Endothelial cell of umbilical vein (primary cell): ENCODE measurements at places on chromosomes 1 and 21. TPM values are rescaled to one million over a fixed set of nuclear protein-coding genes. Genes with fewer than 3 reads are reported as not detected.

OLFML2B gene
- total RNA-seq, result 0.51 and 0.62 TPM in 2 replicates

RNASEL gene
- total RNA-seq, result 1.3 and 1.9 TPM in 2 replicates

DNA sequence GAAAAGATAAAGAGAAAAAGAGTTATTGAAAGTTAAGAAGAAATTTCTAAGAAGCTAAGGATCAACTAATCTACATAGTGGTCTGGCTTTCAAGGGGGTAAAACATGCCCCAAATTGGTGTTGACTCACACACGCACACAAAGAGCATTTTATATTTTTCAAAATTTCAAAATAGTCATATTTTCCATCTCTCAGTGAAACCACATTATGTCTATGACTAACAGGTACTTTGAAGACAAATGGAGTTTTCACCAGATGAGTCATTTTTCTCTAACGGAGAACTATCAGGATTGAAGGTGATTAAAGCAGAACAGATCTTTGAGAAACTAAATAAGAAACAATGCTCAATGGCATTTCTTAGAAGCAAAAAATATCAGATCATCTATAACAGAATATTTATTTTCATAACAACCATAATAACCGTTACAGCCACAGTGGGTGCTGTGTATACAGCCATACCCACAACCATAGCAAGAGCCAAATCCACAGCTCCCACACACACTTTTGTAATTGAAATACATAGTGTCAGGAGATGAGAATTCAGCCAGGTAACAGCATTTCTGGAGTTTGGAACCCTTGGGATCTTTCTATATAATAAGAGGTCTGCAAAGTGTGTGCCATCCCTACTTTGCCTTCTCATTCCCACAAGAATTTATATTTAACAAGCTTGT, at the start of gene KRTAP21-3:
Gene KRTAP21-3 (minus strand): TSS at position 539 of the 671 bp plus-strand sequence. CDS start 18 bp downstream, at position 521.
- DNase-seq, result no peak
- H3K27me3 ChIP-seq, result no peaks in the 10 kb centered on the region
- H3K4me1 ChIP-seq, result no peaks in the 10 kb centered on the region
- no peak within 1 kb of the TSS for H3K27ac ChIP-seq

DNA sequence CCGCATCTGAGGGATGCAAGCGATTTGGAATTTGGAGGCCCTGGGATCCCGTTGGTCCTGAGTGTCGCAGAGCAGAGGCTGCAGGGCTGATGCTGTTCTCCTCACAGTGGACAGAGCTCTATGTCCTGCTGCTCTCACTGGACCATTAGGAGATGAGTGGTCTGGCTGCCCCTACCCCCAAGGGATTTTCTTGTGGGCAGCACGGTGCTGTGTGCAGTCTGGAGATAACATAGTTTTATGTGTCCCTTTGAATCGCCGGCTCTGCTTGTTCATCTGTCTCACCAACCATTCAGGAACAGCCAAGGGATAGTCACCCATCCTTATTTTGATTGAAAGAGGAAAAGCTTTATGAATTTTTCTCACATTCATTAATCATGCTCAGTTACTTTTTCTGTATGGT, 49.9 kb downstream of the CHRM3 start:
- no peak for DNase-seq
- H3K36me3 ChIP-seq, result no peaks in the 10 kb centered on the region
- no peaks in the 10 kb centered on the region for H3K27me3 ChIP-seq
- H3K27ac ChIP-seq, result no peak overlapping the region
- H3K4me1 ChIP-seq, result no peaks in the 10 kb centered on the region
- H3K4me3 ChIP-seq, result no peak overlapping the region

- peaks cover 7% of the 10 kb centered on the region for H3K27me3 ChIP-seq
- H3K36me3 ChIP-seq, result no peaks in the 10 kb centered on the region
- H3K4me3 ChIP-seq, result no peak overlapping the region
- DNase-seq, result no peak
Measured at GRCh38 chr1:178646821-178647220, 78.2 kb upstream of the RALGPS2 start.

DNA sequence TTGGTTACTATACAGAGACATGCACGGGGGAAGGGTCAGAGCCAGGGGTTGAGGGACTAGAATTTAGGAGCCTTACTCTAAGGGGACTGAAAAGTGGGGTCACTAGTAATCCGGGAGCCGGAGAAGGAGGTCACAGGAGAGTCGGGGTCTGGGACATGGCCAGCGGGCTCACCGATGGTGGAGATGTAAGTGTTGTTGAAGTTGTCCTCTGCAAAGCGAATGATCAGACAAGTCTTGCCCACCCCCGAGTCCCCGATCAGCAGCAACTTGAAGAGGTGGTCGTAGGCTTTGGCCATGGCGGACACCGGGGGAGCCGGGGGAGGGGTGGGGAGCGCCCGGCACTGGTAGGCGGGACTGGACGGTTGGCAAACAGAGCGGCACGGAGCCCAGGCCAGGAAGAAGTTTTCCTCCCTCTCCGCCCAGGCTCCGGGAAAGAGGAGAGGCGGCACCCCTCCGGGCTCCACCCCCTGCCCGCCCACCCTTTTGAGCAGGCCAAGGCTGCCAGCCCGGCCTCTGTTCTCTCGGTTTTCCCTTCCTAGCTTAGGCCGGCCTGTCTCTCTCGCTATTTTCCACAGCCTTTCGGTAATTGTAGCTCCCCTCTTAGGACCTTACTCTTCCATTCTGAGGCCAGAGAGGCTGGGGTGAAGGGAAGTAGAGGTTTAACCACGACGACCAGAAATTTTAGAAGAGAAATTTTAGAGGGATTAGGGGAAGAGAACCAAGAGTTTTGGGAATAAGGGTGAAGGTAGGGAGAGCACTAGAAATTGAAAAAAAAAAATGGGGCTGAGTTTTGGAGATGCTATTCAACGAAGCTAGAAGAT, at the start of gene RAB13:
Gene RAB13 (minus strand): TSS at position 399 of the 821 bp plus-strand sequence. CDS start 103 bp downstream, at position 296.
- DNase-seq, result peak; percentile 86
- peaks cover 19% of the 10 kb centered on the region for H3K4me1 ChIP-seq
- H3K27me3 ChIP-seq, result no peaks in the 10 kb centered on the region
- H3K36me3 ChIP-seq, result peaks cover 10% of the 10 kb centered on the region
- H3K27ac ChIP-seq, result peak within 1 kb of the TSS; percentile 62

DNA sequence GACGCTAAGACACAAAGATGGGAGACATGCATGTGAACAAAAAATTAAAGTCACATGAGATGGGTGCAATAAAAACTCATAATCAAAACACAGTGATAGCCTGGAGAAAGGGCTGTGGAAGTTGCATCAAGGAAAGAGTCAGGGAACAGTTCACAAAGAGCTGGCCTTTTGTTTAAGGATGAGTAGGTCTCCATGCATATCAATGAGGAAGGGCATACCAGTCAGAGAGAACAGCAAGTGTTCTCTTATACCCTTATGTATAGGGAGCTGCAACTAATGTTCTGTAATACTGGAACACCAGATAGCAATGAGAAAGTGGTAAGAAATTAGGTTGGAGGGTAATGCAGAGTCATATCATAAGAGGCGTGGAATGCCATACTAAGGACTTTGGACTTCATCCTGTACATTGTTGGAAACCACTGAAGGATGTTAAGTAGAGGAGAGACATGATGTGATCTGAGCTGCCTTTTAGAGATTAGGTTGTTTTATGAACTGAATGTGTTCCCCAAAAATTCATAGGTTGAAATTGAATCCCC, 46.7 kb upstream of the SAMD13 start:
- H3K4me1 ChIP-seq, result peaks cover 12% of the 10 kb centered on the region
- no peak for DNase-seq
- no peak overlapping the region for H3K4me3 ChIP-seq
- no peaks in the 10 kb centered on the region for H3K27me3 ChIP-seq
- H3K27ac ChIP-seq, result no peak overlapping the region
- H3K36me3 ChIP-seq, result no peaks in the 10 kb centered on the region

DNA sequence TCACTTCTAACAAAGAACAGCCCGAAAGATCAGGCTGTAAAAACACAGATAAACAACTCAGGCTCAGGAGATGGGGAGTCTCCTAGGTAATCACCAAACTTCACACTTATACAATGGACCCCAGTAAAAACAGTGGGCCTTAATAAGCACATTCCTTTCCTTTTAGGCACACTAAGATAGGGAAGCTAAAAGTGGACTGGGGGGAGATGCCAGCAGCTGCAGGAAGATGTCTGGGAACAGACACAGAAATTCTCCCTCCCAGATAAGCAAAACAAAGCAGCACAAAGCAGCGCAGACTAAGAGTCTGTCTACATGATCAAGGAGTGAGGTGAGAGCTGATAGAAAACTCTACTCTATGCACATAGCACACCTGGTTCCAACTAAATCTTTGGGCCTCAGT, 29.0 kb upstream of the CTBS start:
- no peaks in the 10 kb centered on the region for H3K36me3 ChIP-seq
- H3K27ac ChIP-seq, result peak overlapping the region; percentile 88
- H3K4me1 ChIP-seq, result peaks cover 38% of the 10 kb centered on the region

DNA sequence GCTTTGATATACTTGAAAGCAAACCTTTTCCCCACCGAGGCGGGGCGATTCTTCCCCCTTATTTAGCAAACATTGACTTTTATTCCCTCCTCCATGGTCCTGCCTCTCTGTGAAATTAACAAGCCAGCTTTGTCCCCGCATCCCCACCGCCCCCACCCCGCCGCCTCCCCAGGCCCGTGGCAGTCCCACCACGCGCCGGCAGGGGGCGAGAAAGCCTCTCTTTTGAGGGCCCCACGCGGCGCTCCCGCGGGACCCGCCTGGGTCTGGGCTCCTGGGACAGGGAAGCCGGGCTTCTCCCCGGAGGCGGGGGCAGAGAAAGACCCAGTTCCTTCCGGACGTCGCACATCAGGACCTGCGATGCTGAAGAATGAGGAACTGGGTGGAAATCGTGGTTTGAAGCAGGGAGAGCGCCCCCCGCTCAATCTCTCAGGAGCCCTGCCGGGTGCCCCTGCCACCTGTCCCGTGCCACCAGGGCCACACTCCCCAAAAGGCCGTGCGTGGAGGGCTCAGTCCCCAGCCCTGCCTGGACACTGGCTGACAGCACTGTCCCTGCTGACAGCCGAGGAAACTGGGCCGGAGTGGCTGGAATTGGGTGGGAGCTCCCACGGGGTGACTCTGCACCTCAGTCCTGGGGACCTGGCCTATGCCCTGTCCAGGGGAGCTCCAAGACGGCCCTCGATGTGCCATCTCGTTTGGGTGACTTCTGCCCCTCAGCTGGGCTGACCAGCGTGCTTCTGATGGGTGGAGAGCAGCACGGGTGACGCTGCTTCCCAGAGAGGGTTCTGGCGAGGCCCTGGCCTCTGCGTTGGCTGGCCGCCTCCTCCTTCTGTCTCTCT, 8.6 kb upstream of the ACTRT2 start:
- no peaks in the 10 kb centered on the region for H3K36me3 ChIP-seq
- H3K4me3 ChIP-seq, result no peak overlapping the region
- no peaks in the 10 kb centered on the region for H3K27me3 ChIP-seq

DNA sequence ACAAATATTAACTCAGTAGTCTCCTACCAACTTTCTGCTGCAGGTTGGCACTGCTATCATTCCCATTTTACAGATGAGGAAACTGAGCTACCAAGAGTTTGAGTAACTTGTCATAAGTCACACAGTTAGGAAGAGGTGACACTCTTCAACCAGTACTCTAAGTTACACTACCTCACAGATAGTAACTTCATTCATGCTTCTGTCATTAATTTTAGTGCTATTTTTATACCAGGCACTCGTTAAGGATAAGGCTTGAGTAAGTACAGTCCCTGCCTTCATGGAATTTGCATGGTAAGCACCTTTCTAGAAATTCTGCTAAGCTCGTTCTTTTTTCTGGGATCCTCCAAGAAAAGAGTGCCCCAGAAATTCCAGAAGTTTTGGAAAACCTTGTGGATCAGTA, 78.7 kb downstream of the ZP4 start:
- DNase-seq, result no peak
- H3K36me3 ChIP-seq, result no peaks in the 10 kb centered on the region
- H3K27me3 ChIP-seq, result no peaks in the 10 kb centered on the region
- no peak overlapping the region for H3K4me3 ChIP-seq
- H3K27ac ChIP-seq, result no peak overlapping the region
- H3K4me1 ChIP-seq, result no peaks in the 10 kb centered on the region

DNA sequence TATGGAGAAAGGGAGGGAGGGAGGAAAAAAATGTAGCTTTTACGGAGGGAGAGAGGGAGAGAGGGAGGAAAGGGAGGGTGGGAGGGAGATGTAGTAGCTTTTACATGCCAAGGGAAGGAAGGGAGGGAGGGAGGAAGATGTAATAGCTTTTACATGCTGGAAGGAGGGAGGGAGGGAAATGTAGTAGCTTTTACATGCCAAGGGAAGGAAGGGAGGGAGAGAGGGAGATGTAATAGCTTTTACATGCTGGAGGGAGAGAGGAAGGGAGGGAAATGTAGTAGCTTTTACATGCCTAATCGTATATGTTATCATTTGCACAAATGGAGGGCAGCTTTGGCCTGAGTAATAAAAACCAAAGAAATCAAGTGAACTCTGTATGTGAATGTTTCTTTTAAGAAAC, 35.6 kb downstream of the EEIG2 start:
- DNase-seq, result peak; percentile 35
- H3K27me3 ChIP-seq, result no peaks in the 10 kb centered on the region
- no peak overlapping the region for H3K4me3 ChIP-seq

DNA sequence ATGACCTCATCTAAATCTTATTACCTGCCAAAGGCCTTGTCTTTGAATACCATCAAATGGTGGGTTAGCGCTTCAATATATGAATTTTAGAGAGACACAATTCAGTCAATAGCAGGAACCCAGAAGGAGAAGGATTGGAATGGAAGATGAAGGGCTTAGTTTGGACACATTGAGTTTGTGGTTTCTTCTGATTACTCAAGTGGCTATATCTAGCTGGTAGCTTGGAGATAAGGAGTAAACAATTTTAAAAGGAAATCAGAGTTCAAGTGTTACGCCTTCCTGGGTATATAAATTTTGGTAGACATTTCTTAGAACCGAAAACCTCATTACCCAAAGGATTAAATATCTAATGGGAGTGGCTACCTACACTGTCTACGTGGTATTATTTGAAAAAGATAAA, 80.2 kb downstream of the RGS2 start:
- no peak overlapping the region for H3K4me3 ChIP-seq
- no peaks in the 10 kb centered on the region for H3K36me3 ChIP-seq
- H3K27ac ChIP-seq, result no peak overlapping the region
- H3K27me3 ChIP-seq, result no peaks in the 10 kb centered on the region

DNA sequence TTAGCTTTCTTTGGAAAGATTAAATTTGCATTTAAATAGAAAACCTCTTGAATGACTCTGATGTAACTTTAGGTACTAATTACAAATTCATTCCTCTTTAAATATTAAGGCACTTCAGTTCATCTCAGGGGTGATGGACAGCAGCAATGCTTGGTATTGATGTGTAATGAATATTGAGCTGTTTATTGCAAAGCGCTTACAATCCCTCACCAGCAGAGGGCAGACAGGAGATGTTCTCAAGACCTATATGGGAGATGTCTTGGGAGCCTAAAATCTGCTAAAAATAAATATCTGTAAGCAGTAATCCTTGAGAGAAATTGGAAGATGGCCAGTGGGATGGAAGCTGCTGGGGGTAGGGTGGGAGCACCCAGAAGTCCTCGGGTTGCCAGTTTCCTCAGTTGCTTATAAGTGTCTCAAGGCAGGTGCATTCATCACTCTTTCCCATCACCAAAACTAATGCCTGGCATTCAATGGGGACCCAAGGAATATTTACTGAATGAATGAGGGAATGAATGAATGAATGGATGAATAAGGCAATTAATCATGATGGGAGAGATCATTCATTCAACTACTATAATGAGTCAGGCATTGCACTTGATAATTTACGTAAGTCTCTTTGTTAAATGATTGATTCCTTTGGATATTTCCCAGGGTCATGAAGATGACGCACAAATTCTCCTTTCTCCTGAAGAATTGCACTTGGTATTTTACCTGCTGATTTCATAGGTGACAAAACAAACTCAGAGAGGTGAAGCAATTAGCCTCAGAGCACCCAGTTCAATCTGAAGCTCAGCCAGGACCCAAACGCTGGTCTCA, 2.3 kb downstream of the KLHDC8A start:
- peak; percentile 63 for DNase-seq
- peaks cover 5% of the 10 kb centered on the region for H3K27me3 ChIP-seq
- no peaks in the 10 kb centered on the region for H3K4me1 ChIP-seq

- DNase-seq, result no peak
- H3K27ac ChIP-seq, result no peak overlapping the region
- H3K4me3 ChIP-seq, result no peak overlapping the region
- H3K27me3 ChIP-seq, result peaks cover 6% of the 10 kb centered on the region
Measured at GRCh38 chr1:114331936-114332335, 178.3 kb upstream of the SYT6 start.
